Suprapubic skin (tissue), 4 donors: ENCODE measurements at places on chromosomes 5 and 9. TPM values are rescaled to one million over a fixed set of nuclear protein-coding genes. Genes with fewer than 3 reads are reported as not detected.

DNA sequence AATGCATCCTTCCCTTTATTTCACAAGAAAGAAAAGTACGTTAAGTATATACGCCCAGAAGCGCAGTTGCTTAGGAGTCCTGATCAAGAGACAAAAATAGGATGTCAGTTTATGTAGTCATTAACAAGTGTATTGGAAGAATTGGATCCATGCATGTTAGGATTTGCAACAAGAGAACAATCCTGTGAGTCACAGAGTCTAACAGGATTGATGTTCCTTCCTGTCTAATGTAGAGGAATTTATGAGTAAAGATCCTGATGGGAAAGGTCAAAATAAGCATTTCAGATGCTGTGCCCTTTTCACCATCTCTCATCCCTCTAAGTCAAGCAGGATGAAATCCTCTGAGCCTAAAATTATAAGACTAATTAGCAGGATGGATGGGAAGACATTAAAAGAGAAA lies 406.0 kb upstream of the GRIA1 start:
- H3K27me3 ChIP-seq, result no peaks in the 10 kb centered on the region
- H3K27ac ChIP-seq, result no peak overlapping the region
- H3K36me3 ChIP-seq, result no peaks in the 10 kb centered on the region
- H3K4me1 ChIP-seq, result no peaks in the 10 kb centered on the region
- no peak for DNase-seq
- no peak overlapping the region for H3K4me3 ChIP-seq

- no peaks in the 10 kb centered on the region for H3K27me3 ChIP-seq
- no peak overlapping the region for H3K4me3 ChIP-seq
- no peaks in the 10 kb centered on the region for H3K36me3 ChIP-seq
- DNase-seq, result no peak
- H3K4me1 ChIP-seq, result no peaks in the 10 kb centered on the region
Observed at GRCh38 chr5:160747987-160748386, 104.0 kb downstream of the ATP10B start.

- no peak for DNase-seq
- peaks cover 43% of the 10 kb centered on the region for H3K4me1 ChIP-seq
- H3K4me3 ChIP-seq, result no peak overlapping the region
Observed at GRCh38 chr9:110186254-110186653, 21.7 kb downstream of the C9orf152 start.

GRCh38 chr9:5621327-5621726 lies 7.6 kb upstream of the RIC1 start:
- H3K27me3 ChIP-seq, result no peaks in the 10 kb centered on the region
- no peak overlapping the region for H3K4me3 ChIP-seq
- H3K4me1 ChIP-seq, result peaks cover 33% of the 10 kb centered on the region
- DNase-seq, result no peak
- H3K27ac ChIP-seq, result no peak overlapping the region

DNA sequence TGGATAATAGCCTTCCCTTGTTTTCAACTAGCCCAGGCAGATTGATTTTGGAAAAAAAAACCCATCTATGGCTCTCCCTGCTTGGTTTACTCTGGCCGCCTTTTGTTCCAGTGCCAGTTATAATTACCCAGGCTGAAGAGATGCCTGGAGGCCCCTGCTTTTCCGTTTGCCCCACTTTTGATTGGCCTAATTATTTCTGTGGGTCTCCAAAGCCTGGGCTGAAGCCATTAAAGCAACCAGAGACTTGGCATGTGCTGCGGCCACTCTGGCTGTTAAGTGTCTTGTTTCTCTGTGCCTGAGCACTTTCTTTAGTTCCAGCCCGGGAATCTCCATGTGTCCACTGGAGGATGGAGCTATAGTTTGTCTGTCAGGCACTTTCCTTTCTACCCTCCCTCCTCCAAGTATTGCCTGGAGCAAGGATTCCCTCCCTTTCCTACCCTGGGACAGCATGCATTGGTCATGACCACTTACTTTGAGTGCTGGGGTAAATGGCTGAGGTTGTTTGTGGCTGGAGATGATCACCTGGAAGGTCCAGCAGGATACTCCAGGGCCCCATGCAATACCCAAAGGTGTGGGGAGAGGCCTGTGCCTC lies 105.1 kb upstream of the CTSL start:
- no peaks in the 10 kb centered on the region for H3K4me1 ChIP-seq
- H3K27me3 ChIP-seq, result no peaks in the 10 kb centered on the region
- peaks cover 3% of the 10 kb centered on the region for H3K36me3 ChIP-seq
- no peak overlapping the region for H3K27ac ChIP-seq
- no peak for DNase-seq

GRCh38 chr5:172383191-172383802 lies 71.0 kb downstream of the SH3PXD2B start:
- DNase-seq, result no peak
- peaks cover 12% of the 10 kb centered on the region for H3K4me1 ChIP-seq
- H3K27ac ChIP-seq, result no peak overlapping the region
- no peak overlapping the region for H3K4me3 ChIP-seq

- H3K27ac ChIP-seq, result peak overlapping the region; percentile 74
- no peaks in the 10 kb centered on the region for H3K36me3 ChIP-seq
- no peak overlapping the region for H3K4me3 ChIP-seq
- DNase-seq, result no peak
Observed at GRCh38 chr9:80061096-80061495, 489.3 kb downstream of the TLE4 start.

DNA sequence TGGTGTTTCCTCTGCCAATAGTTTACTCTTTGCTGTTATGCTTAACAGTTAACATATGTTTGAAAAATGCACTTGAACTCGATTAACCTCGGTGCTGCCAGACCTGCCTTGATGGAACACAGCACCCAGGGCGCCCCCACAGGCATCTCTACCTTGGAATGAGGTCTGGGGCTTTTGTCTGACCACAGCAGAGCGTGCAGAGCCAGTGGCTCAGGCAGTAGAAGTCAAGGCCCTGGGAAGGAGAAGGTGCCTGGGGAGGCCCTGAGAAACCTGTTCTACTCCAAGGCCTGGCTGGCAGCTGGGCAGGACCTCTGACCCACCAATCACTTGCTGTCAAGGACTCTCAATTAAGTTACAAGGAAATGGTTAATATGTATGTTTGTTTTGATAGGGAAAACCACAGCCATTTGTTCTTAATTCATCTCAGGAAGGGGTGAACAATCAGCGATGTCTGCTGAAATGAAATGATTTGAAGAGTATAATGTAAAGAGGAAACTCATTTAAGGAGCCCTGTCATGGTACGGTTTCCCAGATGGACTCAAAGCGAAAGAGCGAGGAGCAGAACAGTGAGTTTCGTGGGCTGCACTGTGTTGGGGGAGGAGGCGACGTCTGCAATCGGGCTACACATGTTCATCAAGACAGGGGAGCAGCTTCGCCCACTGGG lies 21.9 kb downstream of the MACROH2A1 start:
- H3K36me3 ChIP-seq, result peaks cover 41% of the 10 kb centered on the region
- no peak for DNase-seq
- no peak overlapping the region for H3K4me3 ChIP-seq

- H3K27ac ChIP-seq, result no peak within 1 kb of the TSS
- H3K36me3 ChIP-seq, result no peaks in the 10 kb centered on the region
- H3K4me1 ChIP-seq, result peaks cover 7% of the 10 kb centered on the region
- no peaks in the 10 kb centered on the region for H3K27me3 ChIP-seq
- H3K4me3 ChIP-seq, result no peak within 1 kb of the TSS
Observed at GRCh38 chr5:127649018-127649439, at the start of gene CTXN3. Gene CTXN3, plus strand, starts transcription at chr5:127649082. Its CDS starts 8,440 bp downstream, at chr5:127657522.

GRCh38 chr5:74810915-74811314 lies 43.9 kb downstream of the NSA2 start:
- no peak overlapping the region for H3K4me3 ChIP-seq
- H3K27ac ChIP-seq, result no peak overlapping the region
- DNase-seq, result no peak
- H3K4me1 ChIP-seq, result no peaks in the 10 kb centered on the region
- no peaks in the 10 kb centered on the region for H3K27me3 ChIP-seq

- no peak overlapping the region for H3K4me3 ChIP-seq
- no peaks in the 10 kb centered on the region for H3K27me3 ChIP-seq
- H3K36me3 ChIP-seq, result no peaks in the 10 kb centered on the region
- H3K4me1 ChIP-seq, result peaks cover 31% of the 10 kb centered on the region
- H3K27ac ChIP-seq, result no peak overlapping the region
- no peak for DNase-seq
Observed at GRCh38 chr5:150318613-150319483, 16.1 kb upstream of the ARSI start.

- no peaks in the 10 kb centered on the region for H3K4me1 ChIP-seq
- peaks cover 4% of the 10 kb centered on the region for H3K27me3 ChIP-seq
- no peak overlapping the region for H3K27ac ChIP-seq
- no peak overlapping the region for H3K4me3 ChIP-seq
Observed at GRCh38 chr9:126851286-126851880, 9.1 kb upstream of the ZBTB34 start.

DNA sequence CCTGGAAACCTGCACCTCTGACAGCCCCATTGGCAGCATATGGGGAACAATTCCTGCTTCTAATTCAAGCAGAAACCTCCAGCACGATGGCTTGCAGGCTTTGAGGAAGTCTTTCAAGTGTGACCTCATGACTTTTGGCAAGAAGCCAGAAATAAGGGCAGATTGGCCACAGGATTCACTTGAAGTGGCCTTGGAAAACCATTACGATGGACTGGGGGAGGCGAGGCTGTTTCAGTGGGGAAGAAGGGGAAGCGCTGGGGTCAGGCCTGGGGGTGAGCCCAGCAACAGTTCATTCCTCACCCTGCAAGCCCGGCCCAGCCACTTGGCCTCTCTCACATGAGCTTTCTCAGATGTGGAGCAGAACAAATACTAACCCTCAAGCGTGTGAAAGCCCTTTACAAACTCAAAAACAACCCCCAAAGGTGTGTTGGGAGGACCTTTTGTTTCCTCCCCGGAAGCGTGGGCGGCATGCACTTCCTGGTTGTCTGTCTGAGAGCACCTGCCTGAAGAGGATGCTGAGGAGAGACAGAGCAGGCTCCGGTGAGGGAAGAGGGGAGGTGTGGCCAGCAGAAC lies 26.9 kb upstream of the EEIG1 start:
- no peaks in the 10 kb centered on the region for H3K27me3 ChIP-seq
- DNase-seq, result no peak

GRCh38 chr5:62432621-62433064 lies 20.1 kb downstream of the IPO11 start:
- no peaks in the 10 kb centered on the region for H3K36me3 ChIP-seq
- no peak overlapping the region for H3K4me3 ChIP-seq
- no peak for DNase-seq
- H3K4me1 ChIP-seq, result peaks cover 32% of the 10 kb centered on the region
- peak overlapping the region; percentile 63 for H3K27ac ChIP-seq
- H3K27me3 ChIP-seq, result no peaks in the 10 kb centered on the region

DNA sequence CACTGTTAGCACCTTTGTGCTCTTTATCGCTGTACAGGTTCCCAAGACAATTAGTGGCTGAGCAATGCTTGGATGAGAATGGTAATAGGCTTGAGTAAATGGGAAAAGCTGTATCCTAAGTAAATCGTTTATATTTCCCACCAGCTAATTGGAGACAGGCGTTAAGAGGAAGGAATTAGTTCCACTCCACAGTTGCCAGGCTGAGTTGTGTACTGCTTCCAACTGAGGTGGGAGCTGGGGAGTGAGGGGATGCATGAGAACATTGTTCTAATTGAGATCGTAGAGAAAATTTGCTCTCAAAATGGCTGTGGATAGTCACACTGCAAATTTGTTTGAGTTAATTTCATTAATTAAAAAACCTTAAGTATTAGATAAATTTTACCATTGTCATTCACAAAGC lies 285.0 kb upstream of the ADAMTSL1 start:
- no peak overlapping the region for H3K4me3 ChIP-seq
- H3K27ac ChIP-seq, result no peak overlapping the region
- H3K36me3 ChIP-seq, result no peaks in the 10 kb centered on the region
- no peak for DNase-seq
- H3K27me3 ChIP-seq, result no peaks in the 10 kb centered on the region
- no peaks in the 10 kb centered on the region for H3K4me1 ChIP-seq

GRCh38 chr5:98770911-98771322 lies 2.5 kb upstream of the RGMB start:
- peak overlapping the region; percentile 72 for H3K4me3 ChIP-seq
- H3K4me1 ChIP-seq, result peaks cover 59% of the 10 kb centered on the region
- no peaks in the 10 kb centered on the region for H3K36me3 ChIP-seq
- H3K27ac ChIP-seq, result peak overlapping the region; percentile 42

GRCh38 chr5:159453209-159453608 lies 122.9 kb upstream of the IL12B start:
- H3K27ac ChIP-seq, result no peak overlapping the region
- no peaks in the 10 kb centered on the region for H3K36me3 ChIP-seq
- H3K4me1 ChIP-seq, result peaks cover 10% of the 10 kb centered on the region

GRCh38 chr5:37715361-37715760 lies 124.5 kb downstream of the GDNF start:
- H3K27me3 ChIP-seq, result no peaks in the 10 kb centered on the region
- no peak for DNase-seq
- H3K4me1 ChIP-seq, result no peaks in the 10 kb centered on the region
- H3K36me3 ChIP-seq, result no peaks in the 10 kb centered on the region

DNA sequence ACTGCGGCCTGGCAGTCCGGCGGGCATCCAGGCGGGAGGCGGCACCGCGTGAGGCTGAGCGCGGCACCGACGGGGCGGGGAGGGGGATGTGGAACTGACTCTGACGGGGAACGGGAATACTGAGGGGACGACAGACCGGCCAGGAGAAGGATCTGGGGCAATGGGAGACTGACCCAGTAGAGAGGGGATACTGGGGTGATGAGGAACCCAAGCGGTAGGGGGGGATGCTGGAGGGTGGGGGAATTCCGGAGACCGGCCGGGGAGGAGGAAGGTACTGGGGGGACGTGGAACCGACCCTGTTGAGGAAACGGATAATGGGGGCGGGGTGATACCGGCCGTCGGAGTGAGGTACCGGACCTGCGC lies 423 bp downstream of the IPPK start:
- no peaks in the 10 kb centered on the region for H3K36me3 ChIP-seq
- H3K4me3 ChIP-seq, result peak overlapping the region; percentile 95
- peak overlapping the region; percentile 97 for H3K27ac ChIP-seq

- H3K4me1 ChIP-seq, result peaks cover 45% of the 10 kb centered on the region
- peak overlapping the region; percentile 83 for H3K4me3 ChIP-seq
- no peaks in the 10 kb centered on the region for H3K27me3 ChIP-seq
- DNase-seq, result no peak
- no peak overlapping the region for H3K27ac ChIP-seq
Observed at GRCh38 chr5:181221105-181221791, 1.8 kb upstream of the TRIM41 start.

GRCh38 chr9:20394969-20395368 lies 227.3 kb downstream of the MLLT3 start:
- no peak for DNase-seq
- H3K4me1 ChIP-seq, result no peaks in the 10 kb centered on the region
- no peak overlapping the region for H3K27ac ChIP-seq
- H3K27me3 ChIP-seq, result no peaks in the 10 kb centered on the region

GRCh38 chr5:173669483-173669882 lies 53.0 kb upstream of the BOD1 start:
- no peak overlapping the region for H3K4me3 ChIP-seq
- DNase-seq, result peak; percentile 31
- H3K27me3 ChIP-seq, result no peaks in the 10 kb centered on the region
- H3K36me3 ChIP-seq, result no peaks in the 10 kb centered on the region
- H3K27ac ChIP-seq, result no peak overlapping the region
- peaks cover 19% of the 10 kb centered on the region for H3K4me1 ChIP-seq

The NSD1 gene
- 67.9 TPM for total RNA-seq

The LCN9 gene
- not detected for total RNA-seq

The ESM1 gene
- total RNA-seq, result not detected

The WNK2 gene
- total RNA-seq, result 49.6 TPM

The PPP1R2B gene
- not detected for total RNA-seq

The NME5 gene
- not detected for total RNA-seq
